GM19239 (cell line): ENCODE measurements at places on chromosomes 13 and 19.

GRCh38 chr13:97851269-97851668 lies 102.2 kb upstream of the IPO5 start:
- DNase-seq: no peak

GRCh38 chr19:30293051-30293785 lies 79.0 kb upstream of the ZNF536 start:
- no peak for DNase-seq

GRCh38 chr19:57747472-57747807 lies 825 bp downstream of the ZNF776 start:
- no peak for DNase-seq

DNA sequence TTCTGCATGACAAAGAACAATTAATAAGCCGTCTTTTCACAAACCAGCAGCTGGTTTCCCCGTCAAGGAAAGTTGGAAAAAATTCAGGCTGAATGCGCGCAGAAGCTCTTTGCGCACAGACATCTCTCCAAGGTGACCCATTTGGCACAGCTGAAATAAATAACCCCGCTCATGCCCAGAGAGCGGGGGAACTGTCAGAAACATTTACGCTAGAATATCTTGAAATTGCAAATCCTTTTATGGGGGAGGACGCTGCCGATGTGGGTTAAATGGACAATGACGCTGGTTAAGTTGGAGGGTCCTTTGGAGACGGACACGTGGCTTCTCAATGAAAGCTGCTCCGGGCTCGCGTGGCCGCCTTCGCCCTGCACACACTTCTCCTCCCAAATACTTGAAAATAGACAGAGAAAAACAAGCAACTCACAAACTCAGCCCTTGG lies 30.6 kb downstream of the GSX1 start:
- no peak for DNase-seq

DNA sequence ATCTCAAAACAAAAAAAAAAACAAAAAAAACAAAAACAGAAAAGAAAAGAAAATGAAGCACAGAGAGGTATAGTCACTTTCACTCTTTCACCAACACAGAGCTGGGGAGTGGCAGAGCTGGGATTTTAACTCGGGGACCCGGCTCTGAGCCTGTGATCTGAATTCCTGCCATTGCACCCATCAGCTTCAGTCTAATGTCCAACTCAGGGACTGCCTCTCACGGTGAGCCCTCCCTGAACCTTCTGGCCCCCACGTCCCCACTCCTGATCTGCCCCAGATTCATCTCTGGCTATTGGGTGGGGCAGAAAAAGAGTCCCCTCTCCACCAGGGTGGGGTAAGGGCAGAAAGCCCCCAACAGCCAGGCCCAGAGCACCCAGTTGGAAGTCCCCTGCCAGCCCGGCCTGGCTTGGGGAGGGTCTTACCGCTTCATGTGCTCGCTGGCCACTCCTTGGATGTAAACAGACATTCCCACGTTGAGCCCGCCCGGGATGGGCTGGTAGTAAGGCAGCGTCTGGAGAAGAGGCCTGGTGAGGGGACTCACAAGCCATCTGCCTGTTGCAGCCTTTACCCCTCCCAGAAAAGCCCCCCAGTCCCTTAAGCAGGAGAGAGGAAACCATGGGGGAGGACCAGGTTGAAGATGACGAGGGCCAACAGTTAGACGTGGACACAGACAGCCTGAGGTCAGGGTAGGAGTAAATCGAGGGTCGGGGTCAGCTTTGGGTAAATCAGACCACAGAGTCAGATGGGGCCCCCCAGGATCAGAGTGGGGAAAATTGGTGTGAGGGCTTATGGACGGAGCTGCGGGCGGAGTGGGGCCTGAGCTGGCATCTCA lies 520 bp downstream of the LGALS4 start:
- DNase-seq: no peak

DNA sequence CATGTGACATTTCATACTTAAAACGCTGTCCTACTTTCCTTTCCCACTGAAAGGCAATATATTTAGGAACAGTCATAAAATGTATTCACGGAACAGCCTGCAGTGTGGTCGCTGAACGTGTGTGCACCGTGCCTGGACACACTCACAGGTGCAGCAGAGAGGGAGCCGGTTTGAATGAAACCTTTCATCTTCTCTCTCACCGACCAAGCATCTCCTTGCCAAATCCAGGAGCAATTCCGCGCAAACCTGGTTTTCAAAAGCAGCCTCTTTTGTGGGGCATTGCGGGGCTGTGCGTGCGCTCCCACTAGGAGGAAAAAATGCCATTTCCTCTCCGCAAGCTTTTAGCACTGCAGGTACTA lies 1.0 kb downstream of the DCLK1 start:
- DNase-seq: no peak
